HuH-7.5 (cell line): ENCODE measurements at places on chromosomes 13 and 19.
A peak's percentile ranks its signal among the peaks of the same experiment; 100 is the strongest.

DNA sequence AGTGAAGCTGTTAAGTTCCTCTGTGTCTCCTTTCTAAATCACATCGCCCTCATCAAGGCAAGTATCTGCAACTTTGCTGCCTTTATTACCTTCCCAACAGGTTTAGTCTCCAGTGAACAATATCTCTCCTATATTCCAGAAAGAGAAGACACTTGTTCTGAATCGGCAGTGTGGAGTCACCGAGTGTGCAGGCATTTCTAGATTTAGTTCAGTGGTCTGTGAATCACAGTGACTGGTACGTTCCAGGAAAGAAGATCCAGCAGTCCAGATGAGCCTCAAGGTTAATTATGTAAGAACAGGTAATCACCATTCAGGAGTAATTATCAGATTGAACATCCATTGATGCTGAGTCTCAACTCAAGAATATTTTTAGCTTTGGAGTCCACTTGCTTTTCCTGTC, 497.0 kb downstream of the FOXO1 start:
- no peak for DNase-seq

DNA sequence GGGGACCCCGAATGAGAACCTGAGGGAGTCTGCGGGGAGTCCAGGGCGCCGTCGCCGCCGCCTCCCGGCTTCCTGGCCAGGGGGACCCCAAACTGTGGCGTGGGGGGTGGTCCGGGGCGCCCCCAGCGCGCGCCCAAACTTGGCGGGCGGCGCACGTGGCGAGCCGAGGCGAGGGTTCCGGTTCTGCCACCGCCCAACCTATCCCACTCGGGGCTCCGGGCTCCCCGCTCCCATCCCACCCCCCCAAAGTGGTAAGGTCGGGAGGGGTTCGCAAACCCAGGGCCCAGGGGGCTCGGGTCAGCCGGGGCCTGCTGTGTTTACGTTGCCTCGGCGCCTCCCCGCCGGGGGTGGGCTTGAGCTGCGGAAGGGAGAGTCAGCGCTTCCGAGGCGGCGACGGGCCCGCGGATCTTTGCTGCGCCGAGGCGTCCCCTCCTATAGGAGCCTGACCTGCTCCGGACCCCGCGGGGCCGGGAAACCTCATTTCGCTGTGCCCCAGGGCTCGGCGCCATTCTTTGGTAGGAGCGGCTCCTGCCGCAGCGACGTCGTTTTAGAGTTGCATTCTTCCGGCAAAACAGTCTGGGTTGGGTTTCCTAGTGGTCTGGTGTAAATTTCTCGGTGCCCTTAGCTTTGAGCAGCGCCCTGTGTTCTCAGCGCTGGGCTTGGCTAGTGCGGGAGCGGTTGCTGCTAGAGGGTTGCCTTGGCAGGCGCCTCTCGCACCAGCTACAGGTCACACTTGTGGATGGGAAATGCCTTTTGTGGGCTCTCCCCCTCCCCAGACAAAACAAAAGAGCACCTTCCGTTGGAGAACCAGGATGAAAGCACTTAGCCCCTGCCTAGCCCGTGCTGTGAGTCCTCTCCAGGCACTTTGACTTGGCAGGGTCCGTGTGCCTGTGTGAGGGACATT, 1.2 kb downstream of the DAZAP1 start:
- DNase-seq = peak; percentile 68

- no peak for DNase-seq
Measured at GRCh38 chr19:35383536-35383935, 12.7 kb downstream of the GPR42 start.

DNA sequence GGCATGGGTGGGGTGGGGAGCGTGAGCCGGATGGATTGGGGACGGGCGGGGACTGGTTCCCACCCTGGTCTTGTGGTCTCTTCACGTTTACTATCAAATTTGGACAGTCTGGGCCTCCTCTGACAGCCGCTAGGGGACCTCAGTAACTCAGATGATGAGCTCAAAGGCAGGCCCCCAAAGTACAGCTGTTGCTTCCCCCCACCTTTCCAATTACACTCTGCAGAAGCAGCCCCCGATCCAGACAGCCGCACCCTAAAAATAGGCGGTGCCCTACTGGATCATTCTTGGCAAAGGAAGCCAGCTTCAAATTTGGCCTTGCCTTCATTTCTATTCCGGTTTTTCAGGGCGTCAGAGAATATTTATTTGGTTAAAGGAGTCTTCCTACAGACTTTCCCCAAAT, 1.9 kb upstream of the FOXO1 start:
- peak; percentile 26 for DNase-seq
